Stimulated activated CD4-positive, alpha-beta T cell treated with anti-CD3 and anti-CD28 coated beads, Interleukin-15, amount 100 ng/mL, for 1 hour (primary cell): ENCODE measurements at places on chromosomes 1 and 21.

DNA sequence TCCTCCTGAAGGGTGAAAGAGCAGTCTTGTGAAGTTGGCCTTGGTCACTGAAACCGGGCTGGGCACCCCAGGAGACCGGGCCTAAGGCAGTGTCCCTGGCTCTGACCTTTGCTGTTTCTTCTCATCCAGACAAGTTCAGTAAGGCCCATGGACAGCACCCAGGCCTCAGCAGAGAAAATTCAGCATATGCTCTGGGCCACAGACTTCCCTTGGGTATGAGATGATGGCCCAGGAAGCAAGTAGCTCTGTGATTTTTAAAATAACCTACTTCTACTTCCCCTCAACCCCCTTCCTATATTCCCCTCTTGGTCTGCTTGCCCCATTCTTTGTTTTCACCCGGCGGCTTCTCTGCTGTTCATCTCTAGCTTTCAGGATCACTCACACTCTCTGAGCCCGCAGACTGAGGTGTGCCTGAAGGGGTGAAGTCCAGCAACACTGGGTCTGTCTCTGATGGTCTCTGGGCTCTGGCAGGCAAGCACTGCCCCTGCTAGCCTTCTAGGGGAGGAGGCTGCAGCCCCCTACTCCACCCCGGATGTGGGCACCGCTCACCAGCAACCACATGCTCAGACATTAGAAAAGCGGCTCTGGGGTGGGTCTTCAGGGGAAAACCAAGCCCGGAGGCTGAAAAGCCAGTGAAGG is 2.9 kb upstream of the GPR25 start:
- DNase-seq: no peak

DNA sequence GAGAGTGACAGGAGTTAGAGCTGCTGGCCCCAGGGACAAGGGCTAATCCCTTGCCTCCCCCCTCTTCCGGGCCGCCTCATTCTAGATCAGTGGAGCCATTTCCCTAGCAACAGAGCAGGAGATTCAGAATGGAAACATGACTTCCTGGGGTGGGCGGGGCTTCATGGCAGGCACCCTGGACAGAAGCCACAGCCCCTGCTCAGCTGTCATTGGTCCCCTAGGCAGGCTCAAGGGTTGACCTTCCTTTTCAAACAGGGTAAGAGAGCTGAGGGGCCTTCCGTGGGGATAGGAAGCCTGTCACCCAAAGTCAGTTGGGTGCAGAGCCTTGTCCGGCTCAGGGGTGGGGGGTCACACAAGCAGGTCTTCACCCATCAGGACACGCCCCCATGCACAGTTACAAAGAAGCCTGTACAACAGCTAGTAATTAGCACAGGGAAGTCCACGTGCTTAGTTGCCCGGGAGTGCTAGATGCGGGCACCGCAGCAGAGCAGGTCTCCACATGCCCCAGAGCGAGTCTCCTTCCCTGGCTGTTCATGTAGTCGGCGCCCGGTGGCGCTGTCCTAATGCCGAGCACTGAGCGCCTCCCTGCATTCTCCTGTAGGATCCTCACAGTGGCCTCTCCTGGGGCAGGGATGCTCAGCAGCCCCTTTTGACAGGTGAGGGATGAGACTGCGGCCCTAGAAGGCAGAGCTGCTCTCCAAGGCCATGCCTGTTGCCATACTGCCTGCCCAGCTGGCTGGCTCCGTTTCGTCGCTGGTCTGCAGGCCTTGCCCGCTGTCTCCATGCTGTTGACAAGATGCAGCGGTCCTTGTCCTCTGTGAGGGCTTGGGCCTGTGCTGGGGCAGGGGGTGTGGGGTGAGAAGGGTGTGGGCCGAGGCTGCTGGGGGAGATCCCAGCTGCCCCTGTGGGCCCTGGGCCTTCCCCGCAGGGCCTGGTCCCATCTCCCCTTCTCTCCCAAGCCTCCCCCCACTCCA is 5.1 kb downstream of the TMEM201 start:
- DNase-seq: no peak

GRCh38 chr21:27464648-27465047 is 497.8 kb upstream of the ADAMTS5 start:
- no peak for DNase-seq

GRCh38 chr1:4087530-4088420 is 187.7 kb upstream of the C1orf174 start:
- DNase-seq: no peak

DNA sequence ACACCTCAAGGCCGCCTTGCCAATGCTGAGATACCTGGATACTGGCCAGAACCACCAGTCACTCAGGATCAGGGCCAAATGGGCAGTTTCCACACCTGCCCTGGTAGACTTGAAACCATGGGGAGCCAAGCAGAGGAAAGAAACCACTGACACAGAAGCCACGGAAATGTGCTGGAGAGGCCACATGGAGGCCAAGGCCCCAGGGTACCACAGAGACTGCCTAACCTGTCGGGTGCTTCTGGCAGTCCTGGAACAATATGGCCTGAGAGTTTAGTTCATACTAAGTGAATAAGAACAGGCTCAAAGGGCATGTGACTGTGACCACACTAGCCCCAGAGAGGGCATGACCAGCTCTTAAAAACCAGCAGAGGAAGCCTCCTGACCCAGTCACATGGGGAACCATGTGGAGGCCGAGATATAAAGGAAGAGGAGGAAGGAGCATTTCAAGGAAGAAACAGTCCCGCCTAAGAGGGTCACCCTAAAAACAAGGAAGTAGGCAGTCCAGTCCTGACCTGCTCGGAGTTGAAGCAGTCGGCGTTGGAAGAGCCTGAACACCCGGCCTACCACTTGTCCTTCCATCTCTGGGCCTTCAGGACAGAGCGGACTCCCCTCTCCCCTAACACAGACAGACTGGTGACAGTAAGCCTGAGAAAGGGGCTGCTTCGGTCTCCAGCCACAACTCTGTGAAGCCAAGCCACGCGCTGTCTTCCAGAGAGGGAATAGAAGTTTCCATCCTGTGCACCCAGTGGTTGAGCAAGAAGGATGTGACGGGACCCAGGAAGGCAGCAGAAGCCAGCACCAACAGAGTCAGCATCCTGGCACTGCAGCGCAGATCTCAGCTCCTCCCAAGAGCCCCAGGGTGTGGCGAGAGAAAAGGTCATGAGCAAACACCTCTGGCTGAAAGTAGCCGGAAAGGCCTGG is at the start of gene DENND2D:
TSS of gene DENND2D (minus strand) at position 766 of the 921 bp plus-strand sequence. CDS start at position 579, 187 bp downstream.
- DNase-seq: no peak

- DNase-seq: no peak
These were observed 84.8 kb downstream of the KCND3 start for GRCh38 chr1:111904478-111905218.

DNA sequence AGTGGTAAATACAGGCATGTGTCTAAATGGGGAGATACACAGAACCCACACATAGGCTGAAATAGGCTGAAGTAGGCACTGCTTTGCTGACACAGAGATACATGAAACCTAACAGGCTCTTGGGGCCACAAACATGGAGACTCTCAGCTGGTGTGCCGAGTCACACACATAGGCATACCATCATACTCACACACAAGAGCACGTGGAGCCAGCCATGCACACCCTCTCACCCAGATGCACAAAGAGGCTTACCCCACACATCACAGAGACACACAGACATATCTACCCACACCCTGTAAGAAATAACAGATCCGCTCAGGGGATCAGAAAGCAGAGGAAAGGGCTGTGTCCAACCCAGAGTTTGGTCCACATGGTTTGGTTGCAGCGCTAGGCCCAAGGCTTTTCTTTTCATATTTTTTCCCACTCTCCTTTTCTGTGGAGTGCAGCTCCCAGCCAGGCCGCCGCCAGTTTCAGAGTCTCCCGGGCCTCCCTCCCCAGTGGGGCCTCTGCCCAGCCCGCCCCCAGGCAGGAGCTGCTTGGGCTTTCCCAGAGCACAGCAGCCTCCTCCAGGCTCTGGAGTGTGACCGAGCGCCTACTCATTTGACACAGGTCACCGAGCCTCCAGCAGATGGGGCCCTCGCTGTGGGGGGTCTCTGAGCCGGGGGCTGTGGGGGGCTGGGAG is 3.9 kb upstream of the POU3F1 start:
- no peak for DNase-seq

DNA sequence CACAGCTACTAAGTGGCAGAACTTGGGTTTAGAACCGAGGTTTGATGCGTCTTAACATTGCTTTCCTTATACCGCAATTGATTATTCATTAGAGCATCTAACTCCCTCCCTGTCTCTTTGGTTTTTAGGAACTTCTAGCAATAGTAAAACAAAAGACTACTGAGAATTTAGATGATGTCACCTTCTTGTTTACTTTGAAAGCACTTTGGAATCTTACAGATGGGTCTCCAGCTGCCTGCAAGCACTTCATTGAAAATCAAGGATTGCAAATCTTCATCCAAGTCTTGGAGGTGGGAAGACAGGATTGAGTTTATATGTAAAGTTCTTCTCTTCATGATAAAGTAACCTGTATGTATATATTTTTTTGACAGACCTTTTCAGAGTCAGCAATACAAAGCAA is 35.0 kb downstream of the ZYG11A start:
- DNase-seq: no peak

DNA sequence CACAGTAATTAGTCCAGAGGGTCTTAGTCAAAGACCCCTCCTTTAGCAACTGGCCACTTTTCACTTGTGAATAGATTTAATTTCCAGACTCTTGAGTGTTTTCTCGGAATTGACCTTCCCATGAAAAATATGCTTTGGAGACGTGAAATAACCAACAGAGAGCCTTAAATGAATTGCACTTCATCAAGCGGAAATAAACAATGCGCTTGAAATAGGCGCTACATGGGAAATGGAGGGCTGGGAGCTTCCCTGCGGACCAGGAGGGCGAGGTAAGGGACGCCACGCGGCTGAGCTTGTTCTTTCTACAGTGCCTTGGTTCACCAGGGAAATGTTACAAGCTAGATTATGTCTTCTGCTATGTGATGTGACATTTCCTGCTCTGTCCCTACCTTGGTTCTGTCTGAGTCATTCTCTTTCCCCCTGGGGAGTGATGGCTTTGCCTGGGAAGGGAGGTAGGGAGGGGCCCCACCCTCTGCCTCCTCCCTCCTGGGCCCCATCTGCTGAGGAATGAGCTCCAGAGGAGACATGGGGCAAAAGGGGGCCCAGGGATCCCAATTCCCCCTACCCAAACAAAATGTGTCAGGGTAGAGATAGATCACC is 619.3 kb downstream of the PTPRU start:
- no peak for DNase-seq
